ENCODE measurements at places on chromosomes 6 and 20.
A peak's percentile ranks its signal among the peaks of the same experiment; 100 is the strongest.

DNA sequence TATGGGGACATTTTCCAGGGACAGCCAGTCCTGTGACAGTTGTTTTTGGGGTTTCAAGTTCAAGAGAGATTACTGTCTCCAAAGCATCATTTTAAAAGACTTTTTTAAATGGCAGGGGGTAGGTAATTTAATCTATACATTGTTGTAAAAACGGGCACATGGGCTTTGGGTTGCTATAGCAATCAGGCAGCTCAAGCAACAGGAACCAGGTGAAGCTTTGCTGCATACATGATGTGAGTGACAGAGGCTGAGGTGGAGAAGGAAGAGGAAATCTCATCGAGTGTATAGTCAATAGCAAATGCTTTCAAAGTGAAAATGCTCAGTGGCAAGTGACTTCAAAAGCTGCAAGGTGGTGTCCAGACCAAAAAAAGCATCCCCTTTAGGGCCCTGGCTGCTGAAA, 277.4 kb upstream of the JAG1 start:
- DNase-seq: no peak

DNA sequence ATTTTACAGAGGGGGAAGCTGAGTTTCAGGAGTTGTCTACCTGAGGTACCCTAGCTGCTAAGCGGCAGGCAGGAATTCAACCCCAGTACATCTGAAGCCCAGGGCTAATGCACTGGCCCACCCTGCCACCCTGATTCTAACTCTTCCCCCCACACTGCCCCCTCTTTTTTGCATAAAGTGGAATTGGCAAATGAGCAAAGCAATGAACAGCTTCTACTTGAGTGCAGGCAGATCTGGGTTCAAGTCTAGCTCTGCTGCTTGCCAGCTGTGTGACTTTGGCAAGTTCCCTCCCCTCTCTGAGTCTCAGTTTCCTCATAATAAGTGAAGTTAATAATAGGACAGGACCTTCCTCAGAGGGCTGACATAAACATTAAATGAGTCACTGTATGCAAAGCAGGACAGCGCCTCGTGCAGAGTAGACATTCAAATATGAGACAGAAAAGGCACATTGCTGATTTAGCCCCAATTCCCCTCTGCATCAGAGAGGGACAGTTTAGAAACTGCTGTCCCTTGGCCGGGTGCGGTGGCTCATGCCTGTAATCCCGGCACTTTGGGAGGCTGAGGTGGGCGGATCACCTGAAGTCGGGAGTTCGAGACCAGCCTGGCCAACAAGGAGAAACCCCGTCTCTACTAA, 4.7 kb downstream of the ADA start:
- DNase-seq: no peak

- DNase-seq: peak; percentile 76
Measured at GRCh38 chr6:39114704-39115599, at the start of gene SAYSD1. TSS of gene SAYSD1 (minus strand) at chr6:39115186. CDS start at chr6:39115089, 97 bp downstream.

GRCh38 chr20:51482836-51483473, 59.6 kb downstream of the NFATC2 start:
- no peak for DNase-seq

- DNase-seq: no peak
Measured at GRCh38 chr6:109770047-109770446, 79.0 kb downstream of the FIG4 start.

- no peak for DNase-seq
Measured at GRCh38 chr6:22917344-22917743, 348.0 kb downstream of the HDGFL1 start.

DNA sequence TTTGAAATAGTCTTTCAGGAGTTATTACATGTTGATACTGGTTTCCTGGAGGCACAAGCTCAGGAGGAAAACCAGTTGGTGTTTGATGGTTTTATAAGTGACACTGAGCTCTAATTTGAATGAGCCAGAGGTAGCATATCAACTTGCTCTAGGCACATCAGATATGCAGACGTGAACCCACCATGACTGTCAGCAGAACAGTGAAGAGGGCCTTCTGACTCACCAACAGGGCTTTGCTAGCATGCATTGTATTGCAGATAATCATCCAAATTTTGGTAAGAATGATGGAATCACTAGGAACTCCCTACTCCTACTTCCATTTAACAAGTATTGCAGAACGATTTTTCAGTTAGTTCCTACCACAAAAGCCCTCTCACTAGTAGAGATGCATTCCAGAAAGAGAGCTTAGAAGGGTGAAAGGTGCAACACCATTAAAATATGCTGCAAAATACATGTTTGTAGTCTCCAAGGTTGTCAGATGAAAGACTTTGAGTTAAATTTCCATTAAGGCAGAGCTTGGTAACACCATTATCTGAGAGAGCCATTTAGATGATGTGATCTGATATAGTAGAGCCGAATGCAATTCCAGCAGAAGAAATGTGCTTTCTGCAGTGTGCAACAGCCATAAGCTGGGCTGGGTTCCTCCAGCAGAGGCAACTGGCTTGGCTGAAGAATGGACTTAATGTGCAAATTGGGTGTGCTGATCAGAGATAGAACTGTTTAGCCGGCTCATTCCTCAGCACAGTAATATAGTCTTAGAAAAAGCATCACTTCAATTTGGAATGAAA, 968.7 kb upstream of the ADGRB3 start:
- no peak for DNase-seq
